ENCODE measurements at places on chromosomes 11 and 22. TPM values are rescaled to one million over a fixed set of nuclear protein-coding genes. Genes with fewer than 3 reads are reported as not detected.

The MRGPRX4 gene
- not detected for total RNA-seq

GRCh38 chr22:37043209-37043827 is 8.2 kb upstream of the KCTD17 start:
- DNase-seq: no peak

The CDKN1C gene
- total RNA-seq: 213 TPM

- DNase-seq: no peak
These were observed 711 bp downstream of the FDX1 start for GRCh38 chr11:110430267-110431050.

DNA sequence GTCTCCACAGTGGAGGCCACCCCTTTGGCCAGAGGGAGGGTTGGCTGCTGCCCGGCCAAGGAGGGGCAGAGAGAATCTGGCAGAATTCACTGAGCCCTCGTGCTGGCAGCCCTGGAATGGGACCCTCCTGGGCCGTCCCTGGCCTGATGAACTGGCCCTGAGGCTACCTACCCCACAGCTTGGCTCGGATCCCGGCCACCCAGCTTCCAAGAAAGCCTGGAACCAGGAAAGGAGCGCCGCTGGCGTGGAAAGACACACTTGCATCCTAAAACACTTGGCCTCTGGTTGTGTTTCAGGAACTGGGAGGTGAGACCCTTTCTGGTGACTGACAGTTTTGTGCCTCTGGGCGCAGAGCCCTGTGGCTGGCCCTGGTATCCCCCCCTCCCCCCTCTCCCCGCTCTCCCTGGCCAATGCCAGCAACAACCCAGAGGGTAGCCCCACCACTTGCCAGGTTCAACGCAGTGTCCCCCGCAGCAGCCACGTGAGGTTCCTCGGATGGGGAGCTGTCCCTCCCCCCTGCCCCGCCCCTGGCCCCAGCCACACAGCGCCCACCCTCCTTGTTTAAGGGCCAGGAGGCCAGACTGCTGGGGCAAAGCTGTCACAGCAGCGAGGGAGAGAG is 693 bp downstream of the NFAM1 start:
- DNase-seq: no peak

- peak; percentile 53 for DNase-seq
These were observed 2.0 kb downstream of the CLCF1 start for GRCh38 chr11:67371189-67371910.

GRCh38 chr11:29280452-29280851 is 736.4 kb downstream of the KCNA4 start:
- DNase-seq: no peak

GRCh38 chr11:60809249-60809648 is 24.1 kb downstream of the MS4A10 start:
- DNase-seq: no peak

- DNase-seq: no peak
These were observed 23.4 kb downstream of the CELSR1 start for GRCh38 chr22:46513908-46514550.

DNA sequence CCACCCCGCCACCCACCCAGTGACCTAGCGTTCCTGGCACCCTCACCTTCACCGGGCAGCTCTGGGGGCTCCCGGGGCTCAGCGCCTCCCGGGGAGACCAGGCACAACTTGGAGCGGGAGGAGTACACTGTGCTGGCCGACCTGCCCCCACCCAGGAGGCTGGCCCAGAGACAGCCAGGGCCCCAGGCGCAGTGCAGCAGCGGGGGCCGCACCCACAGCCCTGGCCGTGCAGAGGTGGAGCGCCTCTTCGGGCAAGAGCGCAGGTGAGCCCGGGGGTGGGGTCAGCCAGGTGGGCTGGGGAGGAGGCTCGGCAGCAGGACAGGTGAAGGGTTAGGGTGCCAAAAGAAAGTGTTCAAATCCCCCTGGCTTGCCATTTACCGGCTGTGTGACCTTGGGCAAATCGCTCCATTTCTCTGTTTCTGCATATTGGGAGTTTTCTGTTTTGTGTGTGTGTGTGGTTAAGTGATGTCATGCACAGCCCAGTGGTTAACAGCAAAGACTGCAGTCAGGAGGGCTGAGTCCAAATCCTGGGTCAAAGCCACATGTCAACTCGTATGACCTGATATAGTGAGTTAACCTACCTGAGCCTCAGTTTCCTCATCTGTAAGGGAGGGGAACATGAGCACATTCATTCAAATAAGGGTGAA is 29.5 kb downstream of the TRIOBP start:
- DNase-seq: no peak

- DNase-seq: peak; percentile 47
These were observed 82.8 kb downstream of the FLI1 start for GRCh38 chr11:128776424-128777284.

- DNase-seq: no peak
These were observed 2.0 kb upstream of the KRTAP5-10 start for GRCh38 chr11:71563406-71563805.

DNA sequence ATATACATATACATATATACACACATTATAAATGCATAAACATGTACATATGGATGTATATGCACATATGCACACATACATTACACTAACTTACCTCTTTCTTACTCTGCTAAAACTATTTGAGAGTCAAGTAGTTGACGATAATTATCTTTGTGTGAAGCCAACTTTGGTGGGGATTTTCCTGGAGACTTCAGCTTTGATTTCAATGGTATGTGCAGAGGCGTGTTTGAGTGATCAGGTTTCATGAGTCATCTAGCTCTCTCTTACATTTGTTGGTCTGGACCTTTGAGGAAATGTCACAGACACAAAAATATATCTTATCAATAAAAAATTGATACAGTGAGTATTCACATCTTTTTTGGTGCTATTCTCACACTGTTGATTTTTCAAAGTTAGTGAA is 769.1 kb upstream of the LUZP2 start:
- DNase-seq: no peak

The NEAT1 gene
- total RNA-seq: 33.6 TPM

- DNase-seq: no peak
These were observed 13.6 kb downstream of the SCARF2 start for GRCh38 chr22:20423906-20424551.

- no peak for DNase-seq
These were observed 38.1 kb upstream of the PCF11 start for GRCh38 chr11:83118814-83119213.

DNA sequence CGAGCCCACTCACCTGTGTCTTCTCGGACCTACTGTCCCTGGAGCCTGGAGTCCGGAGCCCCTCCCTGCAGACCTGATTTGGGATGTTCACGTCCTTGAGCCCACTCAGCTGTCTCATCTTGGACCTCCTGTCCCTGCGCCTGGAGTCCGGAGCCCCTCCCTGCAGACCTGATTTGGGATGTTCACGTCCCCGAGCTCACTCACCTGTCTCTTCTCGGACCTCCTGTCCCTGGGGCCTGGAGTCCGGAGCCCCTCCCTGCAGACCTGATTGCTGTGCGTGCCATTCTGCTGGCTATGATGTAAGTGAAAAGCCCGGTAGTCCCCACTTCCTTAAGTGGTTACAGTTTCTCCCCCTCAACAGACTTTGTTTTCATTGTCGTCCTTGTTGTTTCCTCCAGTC is 867.1 kb downstream of the BRD1 start:
- DNase-seq: no peak

The P2RX3 gene
- 0.69 TPM for total RNA-seq

The FGF3 gene
- total RNA-seq: not detected

DNA sequence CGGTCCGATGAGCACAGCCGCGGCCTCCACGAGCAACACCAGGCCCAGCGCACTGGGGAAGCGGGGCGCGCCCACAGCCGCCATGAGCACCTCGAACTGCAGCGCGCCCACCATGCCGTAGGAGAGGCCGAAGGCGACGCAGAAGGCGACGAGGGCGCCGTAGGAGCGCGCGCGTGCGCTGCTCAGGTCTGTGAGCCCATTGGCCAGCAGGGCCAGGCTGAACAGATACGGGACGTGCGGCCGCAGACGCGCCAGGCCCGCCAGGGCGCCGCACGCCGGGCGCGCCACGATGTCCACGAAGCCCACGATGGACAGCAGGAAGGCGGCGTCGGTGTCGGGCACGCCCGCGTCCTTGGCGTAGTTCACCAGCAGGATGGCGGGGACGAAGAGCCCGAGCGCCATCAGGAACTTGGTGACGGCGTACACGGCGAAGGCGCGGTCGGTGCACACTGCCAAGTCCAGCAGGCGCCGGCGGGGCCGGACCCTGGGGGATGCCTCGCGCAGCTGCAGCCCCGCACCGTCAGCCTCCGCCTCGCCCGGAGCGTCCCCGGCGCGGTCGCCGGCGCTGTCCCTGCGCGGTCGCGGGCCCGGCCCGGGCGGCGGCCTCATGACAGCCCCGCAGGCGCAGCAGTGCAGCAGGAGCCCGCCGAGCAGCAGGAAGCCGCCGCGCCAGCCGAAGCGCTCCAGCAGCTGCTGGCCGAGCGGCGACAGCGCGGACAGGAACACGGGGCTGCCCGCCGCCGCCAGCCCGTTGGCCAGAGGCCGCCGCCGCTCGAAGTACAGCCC is 2.9 kb downstream of the SLC16A8 start:
- no peak for DNase-seq

GRCh38 chr11:104390651-104391050 is 226.7 kb upstream of the PDGFD start:
- DNase-seq: no peak

- no peak for DNase-seq
These were observed 26.5 kb downstream of the GRAMD4 start for GRCh38 chr22:46646531-46647215.
